Activated CD4-positive, alpha-beta T cell treated with anti-CD3 and anti-CD28 coated beads for 24 hours (primary cell): ENCODE measurements at places on chromosomes 7 and 10.

DNA sequence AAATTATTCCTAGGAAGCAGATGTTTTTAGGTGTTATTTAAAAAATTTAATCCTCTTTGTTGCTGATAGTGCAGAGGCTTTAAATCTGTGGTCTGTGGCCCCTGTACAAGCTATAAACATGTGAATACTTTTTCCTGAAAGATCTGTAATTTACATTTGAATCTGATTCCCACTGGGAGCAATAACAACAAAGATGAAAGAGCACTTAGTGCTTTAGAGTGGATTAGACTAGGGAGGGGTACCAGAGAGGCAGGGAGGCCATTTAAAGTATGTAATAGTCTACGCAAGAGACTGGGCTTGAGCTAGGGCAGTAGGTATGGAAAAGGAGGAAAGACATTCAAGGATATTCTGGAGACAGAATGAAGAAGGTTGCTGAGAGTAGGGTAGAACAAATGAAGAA is 19.1 kb downstream of the BTRC start:
- no peak for DNase-seq

GRCh38 chr10:103752680-103753248 is 102.6 kb downstream of the SH3PXD2A start:
- peak; percentile 50 for DNase-seq

DNA sequence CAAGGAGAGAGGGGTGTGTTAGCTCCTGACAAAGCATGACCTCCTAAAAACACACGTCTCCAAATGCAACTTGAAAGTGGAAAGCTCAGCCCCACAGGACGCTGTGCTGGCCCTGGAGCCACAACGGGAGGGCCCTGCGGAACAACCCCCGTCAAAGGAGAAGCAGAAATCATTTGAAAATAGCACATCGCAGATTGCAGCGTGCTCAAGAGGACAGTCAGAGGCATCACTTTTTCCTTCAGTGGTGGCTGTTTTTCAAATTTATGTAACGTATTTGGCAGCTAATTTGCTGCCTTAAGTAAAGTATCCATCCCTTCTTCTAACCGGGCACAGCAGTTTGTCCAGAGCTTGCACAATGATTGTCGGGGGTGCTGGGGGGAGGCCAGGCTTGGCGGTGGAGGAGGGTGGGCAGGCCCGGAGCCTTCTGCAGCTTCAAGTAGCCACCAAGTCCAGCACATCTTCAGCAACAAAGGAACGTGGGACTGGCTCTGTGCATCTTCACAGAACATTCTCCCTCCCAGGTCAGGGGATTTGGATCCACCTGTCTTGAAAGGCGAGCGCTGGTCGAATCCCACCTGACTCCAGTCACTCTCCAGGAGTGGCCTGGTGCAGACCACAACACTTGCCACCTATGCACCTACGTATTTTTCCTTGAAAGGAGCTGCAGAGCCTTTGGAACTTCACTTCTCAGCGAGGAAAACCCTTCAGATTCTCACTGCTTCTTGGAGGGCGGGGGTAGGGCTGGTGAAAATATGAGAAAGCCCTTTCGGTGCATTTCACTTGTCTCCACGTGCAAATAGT is 346.3 kb downstream of the DNAJB6 start:
- no peak for DNase-seq

GRCh38 chr7:90465816-90466215 is 3.6 kb upstream of the PTTG1IP2 start:
- no peak for DNase-seq

GRCh38 chr7:30412782-30413504 is 65.6 kb downstream of the NOD1 start:
- no peak for DNase-seq

DNA sequence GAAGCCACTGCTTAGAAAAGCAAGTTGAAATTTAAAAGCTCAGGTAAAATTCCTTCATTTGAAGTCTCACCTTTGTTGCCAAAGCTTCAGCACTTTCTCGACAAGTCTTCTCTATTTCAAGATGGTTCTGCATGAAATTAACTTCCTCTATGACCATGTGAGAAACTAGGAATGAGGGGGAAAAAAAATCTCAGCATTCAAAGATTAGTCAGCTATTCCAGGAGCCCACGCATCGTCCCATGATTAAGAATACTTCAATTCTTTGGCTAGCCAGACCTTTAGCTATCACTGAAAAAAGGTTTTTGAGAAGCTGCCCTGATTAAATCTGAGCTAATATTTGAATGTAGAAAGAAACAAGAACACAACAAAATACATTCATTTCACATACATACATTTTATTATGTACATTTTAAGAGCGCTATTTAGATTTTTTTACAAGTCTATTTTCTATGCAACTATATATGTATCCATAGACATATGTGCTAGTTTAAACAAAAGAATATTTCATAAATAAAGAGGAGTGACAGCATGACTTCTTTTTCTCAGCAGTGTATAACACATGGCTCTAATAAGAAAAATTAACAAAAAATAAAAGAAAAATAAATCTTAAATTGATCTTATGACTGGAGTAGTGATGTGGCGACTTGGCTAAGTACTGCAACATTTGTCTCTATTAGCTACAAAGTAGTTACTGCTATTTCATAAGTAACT is 44.8 kb downstream of the SHTN1 start:
- no peak for DNase-seq

DNA sequence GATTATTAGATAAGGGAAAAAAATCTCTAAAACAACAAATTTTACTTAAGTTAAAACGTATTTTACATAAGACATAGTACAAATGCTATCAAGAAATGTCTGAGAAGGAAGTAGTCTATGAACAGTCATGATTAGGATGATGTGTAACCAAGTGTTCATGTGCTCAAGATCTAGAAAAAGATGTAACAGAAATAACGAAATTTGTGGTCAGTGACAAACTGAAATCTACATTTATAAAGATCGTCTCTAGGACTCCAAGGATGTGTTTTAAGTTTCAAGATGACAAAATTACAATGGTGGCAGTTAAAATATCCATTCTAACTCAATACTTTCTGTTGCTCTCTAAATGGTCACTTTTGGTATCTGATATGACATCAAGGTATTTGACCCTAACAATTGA is 17.2 kb downstream of the PPP3CB start:
- DNase-seq: no peak

DNA sequence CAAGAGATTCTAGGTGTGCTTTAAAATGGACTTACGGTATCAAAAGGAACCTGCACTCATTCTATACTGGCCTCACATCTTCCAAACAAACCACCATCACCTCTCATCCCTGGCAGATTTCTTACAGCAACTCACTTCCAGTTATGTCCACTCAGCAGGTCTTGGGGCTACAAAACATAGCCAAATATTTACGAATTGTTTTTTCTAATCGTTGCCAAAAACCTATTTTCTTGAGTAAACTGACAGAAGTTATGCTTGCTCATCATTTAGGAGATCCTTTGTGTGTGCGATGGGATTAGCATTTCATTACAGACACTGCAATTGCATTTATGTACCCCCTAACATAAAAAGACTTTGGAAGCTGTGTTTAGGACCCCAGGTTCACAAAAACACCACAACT is 2.7 kb downstream of the KCNMA1 start:
- no peak for DNase-seq

DNA sequence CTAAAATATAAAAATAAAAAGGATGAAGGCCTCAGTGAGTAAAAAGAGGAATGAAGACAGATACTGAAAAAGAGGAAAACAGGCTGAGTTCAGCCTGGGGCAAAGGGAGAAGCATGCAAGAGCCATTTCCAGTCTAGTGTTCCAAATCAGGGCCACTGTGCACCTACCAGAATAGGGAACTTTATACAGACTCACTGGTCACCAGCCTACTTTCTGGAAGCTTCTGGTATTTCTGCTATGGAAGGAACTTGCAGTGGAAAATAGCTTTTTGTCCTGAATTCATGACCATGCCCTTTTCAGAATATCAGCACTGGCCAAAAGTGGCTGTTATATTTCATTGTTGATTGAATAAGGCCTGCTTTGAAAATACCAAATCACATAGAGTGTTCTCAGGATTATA is 28.8 kb downstream of the ABRAXAS2 start:
- DNase-seq: no peak

GRCh38 chr7:7548407-7548806 is 12.7 kb upstream of the COL28A1 start:
- DNase-seq: no peak

GRCh38 chr7:15043931-15044330 is 141.4 kb upstream of the DGKB start:
- DNase-seq: no peak

DNA sequence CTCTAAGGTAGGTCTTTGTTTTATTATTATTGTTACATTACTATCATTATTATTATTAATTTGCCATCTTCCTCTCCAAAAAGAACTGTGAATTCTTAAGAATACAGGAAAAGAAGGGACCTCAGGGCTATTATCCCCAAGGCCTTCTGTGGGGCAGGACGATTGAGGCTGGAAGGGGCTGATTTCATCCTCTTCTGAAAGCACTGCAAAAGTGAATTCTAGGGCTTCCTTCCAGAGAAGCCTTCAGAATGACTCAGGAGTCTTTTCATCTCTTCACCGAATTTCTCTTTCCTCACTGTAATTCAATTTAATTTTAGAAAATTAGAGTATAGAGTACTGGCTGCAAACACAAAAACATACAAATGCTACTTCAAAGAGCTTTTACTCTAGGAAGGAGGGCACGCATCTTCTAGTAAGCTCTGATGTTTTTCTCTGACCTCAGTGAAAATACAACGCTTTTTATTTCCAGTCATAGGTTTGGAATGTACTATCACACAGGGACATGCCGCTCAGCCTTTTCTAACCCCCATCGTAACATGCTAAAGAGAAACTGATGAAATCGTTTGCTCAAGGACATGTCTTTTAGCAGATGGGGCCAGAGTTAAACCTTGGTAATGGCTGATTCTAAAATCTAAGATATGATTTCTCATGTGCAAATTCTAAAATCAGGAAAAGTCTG is 280.2 kb upstream of the PITRM1 start:
- DNase-seq: no peak

- no peak for DNase-seq
These were observed 130.5 kb downstream of the PCLO start for GRCh38 chr7:83032195-83032594.

DNA sequence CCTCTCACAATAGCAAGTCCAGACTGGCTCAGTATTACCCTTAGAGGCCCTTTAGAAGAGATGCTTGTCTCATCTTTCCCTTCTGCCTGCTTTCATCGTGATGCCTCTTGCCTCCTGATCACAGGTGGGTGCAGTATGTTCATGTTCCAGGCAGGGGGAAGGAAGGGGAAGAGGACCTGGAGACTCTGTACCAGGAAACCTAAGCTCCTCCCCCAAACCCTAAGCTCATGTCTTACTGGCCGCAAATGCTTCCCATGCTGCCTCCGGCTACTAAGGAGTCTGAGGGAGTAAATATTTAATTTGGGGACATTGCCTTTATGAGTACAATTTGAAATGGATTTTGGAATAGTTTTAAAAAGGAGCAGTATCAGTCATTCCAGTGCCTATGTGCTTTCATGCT is 192.6 kb downstream of the CDCA7L start:
- DNase-seq: no peak

- DNase-seq: no peak
These were observed 18.7 kb upstream of the ACHE start for GRCh38 chr7:100914208-100914878.
